Eye (tissue), 1 donor: ENCODE measurements at places on chromosomes 13 and 19.

GRCh38 chr19:56105090-56105701 is 15.9 kb downstream of the ZNF787 start:
- peak; percentile 78 for DNase-seq

DNA sequence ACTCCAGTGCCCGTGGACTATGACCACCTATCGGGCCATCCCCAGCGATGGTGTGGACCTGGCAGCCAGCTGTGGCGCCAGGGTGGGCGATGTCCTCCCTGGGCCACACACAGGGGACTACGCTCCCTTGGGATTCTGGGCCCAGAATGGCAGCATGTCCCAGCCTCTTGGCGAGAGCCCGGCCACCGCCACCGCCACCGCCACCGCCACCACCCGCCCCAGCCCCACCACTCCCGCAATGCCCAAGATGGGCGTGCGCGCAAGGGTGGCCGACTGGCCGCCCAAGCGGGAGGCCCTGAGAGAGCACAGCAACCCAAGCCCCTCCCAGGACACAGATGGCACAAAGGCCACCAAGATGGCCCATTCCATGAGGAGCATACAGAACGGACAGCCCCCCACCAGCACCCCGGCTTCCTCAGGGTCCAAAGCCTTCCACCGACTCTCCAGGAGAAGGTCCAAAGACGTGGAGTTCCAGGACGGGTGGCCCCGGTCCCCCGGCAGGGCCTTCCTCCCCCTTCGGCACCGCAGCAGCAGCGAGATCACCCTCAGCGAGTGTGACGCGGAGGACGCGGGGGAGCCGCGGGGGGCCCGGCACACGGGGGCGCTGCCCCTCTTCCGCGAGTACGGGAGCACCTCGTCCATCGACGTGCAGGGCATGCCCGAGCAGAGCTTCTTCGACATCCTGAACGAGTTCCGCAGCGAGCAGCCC is 142.3 kb downstream of the DPF1 start:
- DNase-seq: no peak

- DNase-seq: peak; percentile 3
Observed at GRCh38 chr19:23554548-23554947, 132.5 kb downstream of the ZNF675 start.

DNA sequence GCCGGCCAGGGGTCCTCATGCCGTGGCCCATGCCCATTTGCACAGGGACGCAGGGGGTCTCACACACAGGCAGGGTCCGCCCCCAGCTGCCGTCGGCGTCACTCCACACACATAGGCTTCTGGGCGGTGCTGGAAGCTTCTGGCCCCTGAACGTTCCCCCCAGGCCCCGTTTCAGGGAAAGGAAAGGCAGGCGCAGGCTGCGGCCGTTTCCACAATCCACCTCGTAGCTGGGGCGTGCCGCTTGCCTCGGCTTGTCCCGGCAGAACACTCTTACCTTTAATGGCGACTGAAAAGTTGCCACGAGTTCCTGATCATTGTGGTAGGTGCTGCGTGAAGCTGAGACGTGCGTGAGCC is 53.4 kb downstream of the MCF2L start:
- no peak for DNase-seq

- DNase-seq: no peak
Observed at GRCh38 chr13:75399168-75399878, 82.6 kb downstream of the TBC1D4 start.

DNA sequence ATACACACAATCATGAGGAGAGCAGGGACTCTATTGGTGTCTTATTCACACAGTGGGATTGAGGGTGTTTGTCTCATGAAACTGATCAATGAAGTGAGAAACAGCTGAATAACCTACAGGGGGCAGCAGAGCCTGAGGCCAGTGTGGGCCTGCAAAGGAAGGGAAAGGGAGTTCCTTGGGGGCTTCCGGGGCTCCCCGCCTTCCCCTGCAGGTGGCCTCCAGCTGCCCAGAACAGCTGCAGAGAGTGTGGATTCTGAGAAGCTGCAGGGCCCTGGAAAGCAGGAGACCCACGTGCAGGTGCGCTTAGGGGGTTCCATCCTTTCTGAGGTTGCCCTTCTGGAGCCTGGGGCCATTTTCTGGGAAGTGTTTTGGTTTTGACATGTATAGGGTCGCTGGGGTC is 20.1 kb downstream of the ZNF763 start:
- DNase-seq: peak; percentile 43

GRCh38 chr19:45154064-45154827 is 6.5 kb downstream of the NKPD1 start:
- DNase-seq: no peak

DNA sequence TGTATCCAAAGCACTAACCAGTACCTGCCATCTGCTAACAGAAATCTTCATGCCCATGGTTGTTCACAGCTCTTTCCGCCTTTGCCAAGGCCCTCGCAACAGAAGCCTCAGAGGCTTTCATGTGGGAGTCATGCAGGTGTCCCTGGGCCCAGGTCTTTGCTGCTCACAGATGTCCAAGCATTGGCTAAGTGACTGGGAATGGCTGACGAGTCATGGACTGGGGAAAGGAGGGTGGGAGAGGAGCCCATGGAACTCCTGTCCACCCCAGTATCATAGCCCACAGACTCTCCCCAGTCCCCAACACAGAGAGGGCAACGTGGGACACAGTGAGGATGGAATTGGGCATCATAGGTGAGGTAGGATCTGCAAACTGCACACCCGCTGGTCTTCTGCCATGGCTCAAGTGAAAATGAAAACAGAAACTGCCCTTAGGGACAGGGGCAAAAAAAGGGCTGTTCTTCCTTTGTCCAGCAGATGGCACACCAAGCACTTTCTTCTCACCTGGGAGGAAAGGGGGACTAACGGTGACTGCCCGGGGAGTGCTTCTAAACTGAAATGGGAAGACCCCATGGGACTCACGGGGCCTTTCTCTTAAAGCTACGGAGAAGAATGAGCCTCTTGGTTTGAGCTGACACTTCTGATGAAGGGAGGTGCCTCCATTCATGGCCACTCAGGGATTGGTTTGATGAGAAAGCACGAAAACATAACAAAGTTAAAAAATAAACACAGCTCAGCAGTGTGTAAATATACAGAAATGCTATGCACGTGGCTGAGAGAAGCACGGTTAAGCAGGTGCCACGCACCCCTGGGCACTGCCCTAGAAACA is 11.1 kb upstream of the DHRS12 start:
- peak; percentile 89 for DNase-seq

GRCh38 chr19:48558018-48558684 is 6.2 kb downstream of the SULT2B1 start:
- no peak for DNase-seq

DNA sequence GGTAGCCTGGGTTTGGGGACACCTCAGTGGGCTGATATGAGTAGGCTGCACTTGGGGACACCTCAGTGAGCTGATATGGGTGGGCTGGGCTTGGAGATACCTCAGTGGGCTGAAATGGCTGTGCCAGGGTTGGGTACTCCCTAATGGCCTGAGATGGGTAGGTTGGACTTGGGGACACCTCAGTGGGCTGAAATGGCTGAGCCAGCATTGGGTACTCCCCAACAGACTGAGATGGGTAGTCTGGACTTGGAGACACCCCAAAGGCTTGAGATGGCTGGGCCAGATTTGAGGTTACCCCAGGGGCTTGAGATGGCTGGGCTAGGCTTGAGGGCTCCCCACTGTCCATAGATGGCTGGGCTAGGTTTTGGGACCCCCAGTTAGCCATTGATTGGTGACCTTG is 12.1 kb downstream of the IQCN start:
- no peak for DNase-seq
